ENCODE measurements at places on chromosomes 6 and 20.

- DNase-seq: no peak
Observed at GRCh38 chr20:20304942-20305341, 63.0 kb upstream of the INSM1 start.

- DNase-seq: no peak
Observed at GRCh38 chr6:74925683-74926082, 280.2 kb downstream of the COL12A1 start.

DNA sequence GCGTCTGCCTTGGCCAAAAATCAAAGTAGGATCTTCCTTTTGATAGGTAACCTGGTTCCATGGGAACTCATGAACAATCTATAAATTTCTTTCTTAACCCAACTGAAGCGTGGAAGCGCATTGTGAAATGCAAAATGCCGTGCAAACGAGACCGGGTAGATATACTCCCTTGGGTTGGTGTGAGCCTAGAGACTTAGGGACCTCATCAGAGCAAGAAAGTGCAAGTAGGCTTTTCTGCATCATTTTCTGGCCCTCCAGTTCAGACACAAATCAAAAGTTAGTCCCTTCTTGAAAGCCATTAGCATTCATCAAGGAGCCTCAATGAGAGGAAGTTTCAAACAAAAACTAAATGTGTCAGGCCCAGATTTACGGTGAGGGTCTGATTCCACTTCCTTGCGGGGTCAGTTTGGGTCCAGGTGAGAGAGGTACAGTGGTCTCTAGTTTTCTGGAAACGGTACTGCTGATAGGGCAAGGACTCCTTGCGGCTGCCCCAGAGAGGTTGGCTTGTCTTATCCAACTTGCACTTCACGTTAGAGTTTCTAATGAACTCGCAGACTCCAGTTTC, 5.3 kb upstream of the ZNF184 start:
- no peak for DNase-seq

DNA sequence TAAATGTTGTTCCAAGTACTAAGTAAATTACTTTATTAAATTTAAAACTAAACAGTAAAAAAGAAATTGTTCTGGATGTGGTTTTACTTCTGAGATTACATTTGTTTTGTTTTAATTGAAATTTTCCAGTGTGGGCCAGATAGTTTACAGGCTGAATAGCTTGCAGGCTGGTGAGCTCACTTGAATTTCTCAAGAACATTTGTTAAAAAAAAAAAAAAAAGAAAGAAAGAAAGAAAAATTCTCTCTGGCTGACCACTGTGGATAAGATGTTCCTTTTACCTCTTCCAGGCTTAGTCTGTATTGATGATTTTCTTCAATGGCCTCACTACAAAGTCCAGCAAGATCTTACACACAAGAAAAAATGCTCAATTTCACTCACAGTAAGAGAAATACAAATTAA, 85.4 kb downstream of the PLCG1 start:
- DNase-seq: no peak

- no peak for DNase-seq
Observed at GRCh38 chr6:154981079-154981870, 13.8 kb upstream of the TIAM2 start.

GRCh38 chr6:28488916-28489365, 26.7 kb downstream of the GPX6 start:
- DNase-seq: no peak

DNA sequence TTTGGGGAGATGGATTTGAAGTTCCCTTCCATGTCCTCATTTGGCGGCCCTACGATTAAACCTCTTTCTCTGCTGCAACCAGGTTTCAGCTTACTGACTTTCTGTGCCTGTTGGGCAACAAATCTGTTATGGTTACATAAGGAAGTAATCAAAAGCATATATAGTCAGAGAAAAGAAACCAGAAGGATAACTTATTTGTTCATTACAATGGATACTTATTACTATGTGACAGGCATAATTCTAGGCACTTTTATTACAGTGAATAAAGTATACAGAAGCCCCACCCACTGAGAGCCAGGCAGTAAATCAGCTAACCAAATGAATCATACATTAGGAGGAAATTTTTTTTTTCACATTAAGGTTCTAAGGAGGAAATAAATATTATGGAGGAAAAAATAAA, 9.6 kb upstream of the TRIM31 start:
- DNase-seq: no peak

DNA sequence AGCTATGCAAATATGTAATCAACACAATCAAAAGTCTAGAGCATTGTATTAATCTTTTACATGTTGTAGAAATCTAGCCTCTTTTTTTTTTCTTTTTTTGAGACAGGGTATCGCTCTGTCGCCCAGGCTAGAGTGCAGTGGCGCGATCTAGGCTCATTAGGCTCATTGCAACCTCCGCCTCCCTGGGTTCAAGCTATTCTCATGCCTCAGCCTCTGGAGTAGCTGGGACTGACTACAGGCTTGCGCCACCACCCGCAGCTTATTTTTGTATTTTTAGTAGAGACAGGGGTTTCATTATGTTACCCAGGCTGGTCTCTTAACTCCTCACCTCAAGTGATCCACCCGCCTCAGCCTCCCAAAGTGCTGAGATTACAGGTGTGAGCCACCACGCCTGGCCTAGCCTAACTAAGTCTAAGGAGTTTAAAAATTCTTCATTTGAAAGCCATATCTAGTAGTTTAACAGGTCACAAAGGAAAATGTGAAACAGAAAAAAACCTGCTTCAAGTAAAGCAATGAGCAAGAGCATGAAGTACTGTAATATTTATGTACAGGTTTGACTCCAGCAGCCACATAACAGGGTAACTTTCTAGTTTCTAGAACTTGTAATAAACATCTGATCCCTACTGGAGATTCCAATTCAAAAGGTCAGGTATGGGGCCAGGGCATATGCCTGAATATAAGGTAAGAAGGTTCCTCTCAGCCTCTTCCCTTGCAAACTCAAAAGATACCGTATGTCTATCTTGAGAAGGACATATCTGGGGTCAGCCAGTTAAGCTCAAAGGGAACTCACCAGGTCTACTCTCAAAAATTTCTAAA, 4.4 kb downstream of the CPNE1 start:
- no peak for DNase-seq

GRCh38 chr6:8462169-8462568, 26.8 kb upstream of the SLC35B3 start:
- no peak for DNase-seq

DNA sequence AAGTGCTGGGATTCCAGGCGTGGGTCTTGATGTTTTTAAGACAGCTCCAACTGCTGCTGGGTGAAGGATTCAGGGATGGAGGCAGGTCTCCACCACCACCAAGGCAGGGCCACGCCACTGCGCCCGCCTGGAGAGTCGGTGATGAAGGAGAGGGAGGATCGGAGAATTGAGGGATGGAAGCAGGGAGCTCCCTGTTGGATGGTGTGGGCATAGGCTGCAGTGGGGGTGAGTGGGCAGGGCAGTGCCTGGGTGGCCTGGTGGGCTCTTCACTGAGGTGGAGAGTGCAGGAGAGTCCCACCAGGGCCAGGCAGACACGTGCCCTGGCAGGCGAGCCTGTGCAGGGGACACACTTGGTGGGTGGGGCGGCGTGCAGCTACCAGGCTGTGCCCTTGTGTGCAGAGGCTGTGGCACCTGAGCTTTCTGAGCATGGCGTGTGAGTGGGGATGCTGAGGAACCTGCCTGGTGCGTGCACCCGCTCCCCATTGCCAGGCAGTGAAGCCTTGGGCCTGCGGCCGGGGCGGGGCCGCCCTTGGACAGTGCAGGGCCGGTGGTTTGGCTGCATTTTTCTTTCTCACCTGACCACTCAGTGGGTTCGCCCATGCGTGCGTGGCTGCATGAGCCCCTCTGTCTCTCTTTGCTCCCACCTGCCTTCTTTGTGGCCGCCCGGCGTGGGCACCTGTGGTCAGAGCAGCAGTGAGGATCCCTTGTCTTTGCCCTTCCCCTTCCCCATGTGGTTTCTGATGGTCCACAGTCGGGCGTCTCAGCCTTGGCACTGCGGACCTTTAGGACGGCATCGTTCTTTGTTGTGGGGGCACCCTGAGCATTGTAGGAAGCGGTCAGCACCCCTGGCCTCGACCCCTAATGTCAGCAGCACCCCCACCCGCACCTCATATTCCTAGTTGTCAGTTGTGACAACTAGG, 11.3 kb downstream of the RBM38 start:
- DNase-seq: no peak

DNA sequence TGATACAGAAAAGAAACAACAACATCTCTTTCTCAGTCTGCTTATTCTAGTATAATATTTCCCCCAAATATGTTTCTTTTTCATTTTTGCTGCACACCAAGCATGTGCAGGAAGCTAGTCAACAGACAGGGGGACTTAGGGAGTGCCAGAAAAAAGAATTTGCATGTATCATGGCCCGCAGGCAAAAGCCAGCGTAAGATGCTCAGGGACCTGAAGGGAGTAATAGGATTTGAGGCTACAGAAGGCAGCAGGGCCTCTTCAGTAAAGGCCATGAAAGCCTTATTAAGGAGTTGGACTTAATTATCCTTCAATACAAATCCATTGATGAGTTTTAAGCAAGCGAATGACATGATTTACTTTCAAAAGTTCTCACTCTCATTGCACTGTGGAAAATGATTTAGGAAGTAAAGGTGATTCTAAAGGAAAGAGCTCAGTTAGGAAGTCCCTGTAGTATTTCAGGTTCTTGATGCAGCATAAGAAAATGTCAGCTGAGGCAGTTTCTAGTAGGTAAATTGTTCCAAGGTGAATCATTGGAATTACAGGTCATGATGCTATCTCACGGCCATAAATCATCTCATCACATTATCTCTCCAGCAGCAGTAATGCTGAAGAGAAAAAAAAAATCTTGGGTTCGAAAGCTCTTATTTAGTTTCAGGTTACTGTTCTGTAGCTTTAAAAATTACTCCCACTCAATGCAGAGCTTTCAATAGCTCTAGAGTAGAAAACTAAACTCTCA, 94.8 kb downstream of the PTCHD4 start:
- DNase-seq: peak; percentile 17

DNA sequence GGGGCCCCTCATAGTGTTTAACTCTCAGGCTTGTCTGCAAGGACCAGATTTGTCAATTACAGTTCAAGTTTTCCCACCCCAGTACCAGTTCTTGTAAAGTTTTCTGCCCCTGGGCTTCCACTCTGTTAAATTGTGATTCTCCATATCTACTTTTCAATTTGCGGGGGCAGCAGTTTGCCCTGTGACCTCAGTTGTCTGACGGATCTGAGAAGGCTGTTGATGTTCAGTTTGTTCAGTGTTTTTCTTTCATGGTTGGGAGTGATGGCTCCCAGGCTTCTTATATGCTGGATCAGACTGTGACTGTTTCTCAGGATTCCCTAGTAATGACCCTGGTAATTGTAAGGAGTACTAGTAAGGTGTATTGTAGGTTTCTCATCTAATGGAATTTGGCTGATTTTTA, 101.0 kb upstream of the GGTLC1 start:
- DNase-seq: no peak

DNA sequence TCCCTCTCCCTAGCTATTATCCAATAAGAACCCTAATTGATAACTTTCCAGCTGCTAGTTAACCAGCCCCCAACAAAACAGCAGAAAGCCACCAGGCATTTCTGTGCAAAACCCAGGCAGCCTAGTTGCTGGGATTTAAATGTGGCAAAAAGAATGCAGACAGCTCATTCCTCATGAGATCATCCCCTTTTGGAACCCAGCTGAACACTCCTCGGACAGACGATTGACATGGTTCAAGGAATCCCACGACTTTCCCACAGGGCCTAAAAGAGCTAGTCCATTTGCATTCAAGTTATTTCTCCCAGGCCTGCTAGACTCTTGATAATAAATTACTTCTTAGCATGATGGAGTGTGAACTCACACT, 24.0 kb downstream of the JAG1 start:
- no peak for DNase-seq

DNA sequence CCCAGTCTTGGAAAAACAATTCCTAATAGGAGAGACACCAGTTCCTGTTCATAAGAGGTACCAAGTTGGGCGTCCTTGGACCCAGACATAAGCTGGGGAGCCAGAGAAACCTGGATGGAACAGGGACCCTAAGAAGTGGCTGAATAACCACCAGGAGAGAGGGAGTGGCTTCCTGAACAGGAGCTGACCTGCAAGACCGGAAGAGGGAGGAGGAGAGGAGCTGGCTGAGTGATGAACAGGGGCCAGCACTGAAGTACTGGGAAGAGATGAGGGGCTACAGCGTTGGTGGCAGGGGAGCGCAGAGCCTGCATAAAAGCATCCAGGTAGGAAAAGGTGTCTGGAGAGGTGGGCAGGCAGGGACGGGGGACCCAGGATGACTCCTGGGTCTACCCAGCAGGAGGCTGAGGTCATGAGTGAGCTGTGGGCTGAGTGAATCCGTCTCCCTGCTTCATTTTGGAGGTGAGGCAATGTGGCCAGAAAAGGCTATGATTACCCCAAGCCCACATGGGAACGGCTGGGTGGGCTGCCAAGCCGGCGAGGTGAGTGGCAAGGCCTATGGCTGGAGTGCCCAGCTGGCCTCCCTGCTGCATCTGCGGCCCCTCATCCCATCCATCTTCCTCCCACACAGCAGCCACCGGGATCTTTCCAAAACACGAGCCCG, 34.4 kb upstream of the ZFAND3 start:
- DNase-seq: no peak

- peak; percentile 73 for DNase-seq
Observed at GRCh38 chr6:27650620-27651370, 177.9 kb upstream of the ZNF184 start.
